8988T (cell line): ENCODE measurements at places on chromosomes 11 and 22.

DNA sequence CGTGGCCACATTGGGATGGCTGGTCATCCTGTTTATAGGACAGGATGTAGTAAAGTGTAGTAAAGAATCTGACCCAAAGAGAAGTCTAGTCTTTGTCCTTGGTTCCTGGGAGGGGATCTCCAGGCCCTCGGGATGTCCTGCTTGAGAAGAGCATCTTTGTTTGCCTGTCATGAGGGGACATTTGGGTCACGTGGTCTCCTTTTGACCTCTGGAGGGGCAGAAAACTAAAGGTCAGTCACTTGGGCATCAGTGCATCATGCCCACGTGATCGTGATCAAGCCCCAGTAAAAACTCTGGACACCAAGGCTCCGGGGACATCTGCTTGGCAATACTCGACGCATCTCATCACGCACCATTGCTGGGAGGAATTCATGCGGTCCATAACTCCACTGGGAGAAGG lies 9.1 kb downstream of the SMIM38 start:
- DNase-seq = no peak

- DNase-seq = peak; percentile 83
Observed at GRCh38 chr11:66371627-66372415, at the start of gene SLC29A2. Gene SLC29A2, minus strand, starts transcription at chr11:66371760. Its CDS starts 169 bp downstream, at chr11:66371591.

- DNase-seq = no peak
Observed at GRCh38 chr22:45552017-45552411, 49.3 kb downstream of the FBLN1 start.

DNA sequence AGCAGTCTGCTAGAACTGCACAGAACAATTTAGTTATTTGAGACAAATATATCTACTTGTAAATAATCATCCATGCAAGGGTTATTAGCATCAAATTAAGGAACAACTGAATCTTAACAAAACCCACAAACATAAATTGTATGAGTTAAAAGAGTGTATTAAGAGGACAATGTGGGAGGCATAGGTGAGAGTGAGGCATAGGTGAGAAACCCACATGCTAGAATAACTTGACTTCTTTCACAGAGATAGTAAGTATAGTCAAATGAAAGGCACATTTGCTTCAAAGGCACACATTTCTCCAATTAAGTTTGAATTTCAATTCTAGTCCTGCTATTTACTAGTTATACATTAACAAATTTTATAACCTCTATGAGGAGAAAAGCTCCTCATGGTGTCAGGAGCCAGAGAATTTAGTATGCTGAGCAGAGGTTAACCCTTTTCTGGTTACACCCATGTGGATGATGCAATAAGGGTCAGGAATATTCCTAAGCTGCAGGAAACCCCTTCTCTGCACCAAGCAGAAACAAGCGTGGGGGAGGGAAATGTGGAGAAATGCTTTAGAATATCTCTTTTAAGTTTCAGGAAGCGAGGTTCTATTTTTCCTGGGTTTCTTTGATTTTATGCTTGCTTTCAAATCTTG lies 264.2 kb downstream of the GRM5 start:
- DNase-seq = no peak

GRCh38 chr11:18617688-18618341 lies 16.3 kb downstream of the SPTY2D1 start:
- no peak for DNase-seq

DNA sequence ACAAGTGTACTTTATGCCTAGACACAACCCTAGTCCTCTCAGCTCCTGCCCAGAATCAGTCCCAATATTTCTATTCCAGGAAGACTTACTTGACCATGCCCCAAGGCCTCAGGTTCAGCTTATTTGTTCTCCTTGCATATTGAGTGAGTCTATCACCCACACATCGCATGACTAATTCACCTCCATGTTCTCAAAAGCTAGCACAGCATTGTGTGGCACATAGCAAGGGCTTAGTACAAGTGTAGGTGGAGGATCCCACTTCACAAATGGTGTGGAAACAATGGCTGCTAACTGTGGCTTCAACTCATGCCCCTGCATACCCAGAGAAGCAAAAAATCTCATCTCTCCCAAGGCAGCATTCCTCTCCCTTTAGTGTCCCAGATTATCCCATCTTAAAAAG lies 602.6 kb upstream of the API5 start:
- DNase-seq = no peak

- no peak for DNase-seq
Observed at GRCh38 chr11:125036933-125037332, 26.2 kb upstream of the SLC37A2 start.

DNA sequence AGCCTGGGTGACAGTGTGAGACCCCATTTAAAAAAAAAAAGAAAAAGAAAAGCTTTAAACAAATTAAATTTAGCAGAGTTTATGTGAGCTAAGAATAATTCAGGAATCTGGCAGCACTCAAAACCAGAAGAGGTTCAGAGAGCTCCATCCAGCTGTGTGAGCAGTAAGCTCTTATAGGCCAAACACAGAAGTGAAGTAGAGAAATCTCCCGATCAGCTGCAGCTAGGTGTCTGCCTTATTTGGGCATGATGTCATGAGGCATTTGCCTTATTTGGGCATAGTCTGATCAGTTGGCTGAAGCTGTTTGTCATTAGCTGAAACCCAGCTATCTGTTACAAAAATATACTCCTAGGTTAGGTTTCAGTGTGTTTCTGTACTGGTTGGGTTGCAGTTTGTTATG lies 8.2 kb downstream of the MS4A15 start:
- DNase-seq = no peak

GRCh38 chr11:75135021-75135650 lies 15.8 kb upstream of the SLCO2B1 start:
- no peak for DNase-seq

GRCh38 chr22:27551402-27551801 lies 250.2 kb downstream of the MN1 start:
- no peak for DNase-seq

DNA sequence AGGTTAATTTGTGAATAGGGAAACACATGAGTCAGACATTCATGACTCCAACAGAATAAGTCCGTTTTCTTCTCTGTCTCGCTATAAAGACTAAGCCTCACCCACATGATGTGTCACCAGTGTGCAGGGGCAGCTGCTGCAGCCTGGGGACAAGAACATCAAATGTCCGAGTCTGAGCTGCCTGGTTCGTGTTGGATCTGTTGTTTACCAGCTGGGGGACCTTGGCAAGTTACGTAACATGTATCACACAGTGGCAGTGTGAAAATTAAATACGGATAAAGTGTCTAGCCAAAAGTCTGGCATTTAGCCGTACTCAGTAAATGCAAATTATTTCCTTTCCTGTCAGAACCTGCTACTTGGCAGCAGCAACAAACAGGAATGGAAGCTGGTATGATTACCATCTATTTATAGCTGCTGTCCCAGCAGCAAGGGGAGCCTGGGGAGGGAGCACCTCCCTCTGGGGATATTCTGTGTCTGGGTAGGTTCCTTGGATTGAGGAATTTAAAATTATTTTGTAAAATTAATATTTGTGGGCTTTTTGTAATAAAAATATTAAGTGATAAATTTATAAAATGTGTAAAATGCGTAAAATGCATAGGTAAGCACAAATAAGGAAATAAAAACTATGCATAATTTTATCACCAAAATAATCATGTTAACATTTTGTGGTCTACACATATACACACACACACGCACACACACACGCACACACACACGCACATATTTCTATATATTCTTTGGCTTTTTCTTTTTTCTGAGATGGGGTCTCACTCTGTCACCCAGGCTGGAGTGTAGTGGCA lies 1.3 kb upstream of the CLDN25 start:
- no peak for DNase-seq

DNA sequence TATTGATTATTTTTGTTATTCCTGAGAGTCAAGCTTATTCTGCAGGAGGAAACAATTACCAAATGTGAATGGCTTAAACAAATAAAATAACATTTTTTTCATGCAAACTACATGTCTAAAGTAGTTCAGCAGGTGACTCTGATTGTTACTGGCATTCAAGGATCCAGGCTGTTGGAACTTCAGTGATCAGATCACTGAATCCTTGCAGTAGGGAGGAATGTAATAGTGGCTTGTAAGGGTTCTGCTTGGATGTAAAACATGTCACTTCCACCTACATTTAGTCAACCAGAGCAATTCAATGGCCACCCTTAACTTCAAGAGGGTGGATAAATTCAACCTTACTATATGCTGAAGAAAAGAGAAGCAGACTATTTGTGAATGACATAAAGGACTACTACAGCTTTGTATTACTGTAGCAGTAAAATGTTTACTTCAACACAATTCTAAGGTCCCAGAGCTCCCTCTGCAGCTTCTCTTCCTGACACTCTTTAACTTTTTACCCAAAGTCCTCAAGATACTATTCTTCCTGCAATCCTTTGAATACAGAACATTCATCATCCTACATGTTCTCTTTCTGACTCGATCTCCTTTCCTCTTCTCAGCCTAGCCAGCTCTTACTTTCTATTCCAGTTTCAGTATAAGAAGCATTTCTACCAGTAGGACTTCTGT lies 284.0 kb downstream of the LRRC4C start:
- DNase-seq = no peak

GRCh38 chr11:96054870-96055705 lies 131.2 kb upstream of the MTMR2 start:
- DNase-seq = no peak

GRCh38 chr11:9277176-9277575 lies 12.0 kb upstream of the DENND5A start:
- no peak for DNase-seq

- no peak for DNase-seq
Observed at GRCh38 chr11:119759324-119759723, 30.3 kb upstream of the NECTIN1 start.

- no peak for DNase-seq
Observed at GRCh38 chr11:125451400-125452124, 44.5 kb downstream of the FEZ1 start.

DNA sequence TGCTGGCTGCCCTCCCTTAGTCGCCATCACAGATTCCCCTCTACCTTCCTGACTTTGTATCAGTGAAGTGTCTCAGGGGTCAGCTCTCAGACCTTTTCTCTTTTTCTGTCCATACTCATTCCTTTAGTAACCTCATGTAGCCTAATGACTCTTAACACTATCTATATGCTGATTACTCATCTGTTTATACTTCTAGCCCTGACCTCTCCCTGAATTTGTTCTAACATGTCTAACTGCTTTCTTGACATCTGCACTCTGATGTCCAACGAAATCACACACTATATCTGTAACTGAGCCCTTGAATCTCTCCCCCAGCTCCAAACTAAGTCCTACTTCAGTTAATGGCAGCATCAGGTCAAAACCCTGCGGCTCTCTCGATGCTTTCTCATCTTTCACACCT lies 135.8 kb upstream of the TIMP3 start:
- no peak for DNase-seq

DNA sequence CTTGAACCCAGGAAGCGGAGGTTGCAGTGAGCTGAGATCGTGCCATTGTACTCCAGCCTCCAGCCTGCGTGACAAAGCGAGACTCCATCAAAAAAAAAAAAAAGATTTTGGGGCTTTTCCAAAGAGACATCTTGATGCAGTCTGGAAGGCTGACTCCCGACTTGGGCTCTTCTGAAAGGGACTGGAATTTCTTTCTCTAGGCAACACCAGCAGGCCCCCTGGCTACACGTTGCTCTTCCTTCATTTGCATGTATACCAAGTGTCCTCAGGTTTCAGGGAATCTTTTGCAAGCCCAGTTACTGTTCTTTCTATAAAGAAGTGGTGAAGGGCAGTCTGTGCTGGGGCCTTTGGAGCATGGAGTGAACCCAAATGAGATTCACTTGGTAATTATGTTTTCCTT lies 211.0 kb downstream of the GRIK4 start:
- no peak for DNase-seq

- DNase-seq = no peak
Observed at GRCh38 chr11:96643173-96643572, 253.4 kb downstream of the JRKL start.

DNA sequence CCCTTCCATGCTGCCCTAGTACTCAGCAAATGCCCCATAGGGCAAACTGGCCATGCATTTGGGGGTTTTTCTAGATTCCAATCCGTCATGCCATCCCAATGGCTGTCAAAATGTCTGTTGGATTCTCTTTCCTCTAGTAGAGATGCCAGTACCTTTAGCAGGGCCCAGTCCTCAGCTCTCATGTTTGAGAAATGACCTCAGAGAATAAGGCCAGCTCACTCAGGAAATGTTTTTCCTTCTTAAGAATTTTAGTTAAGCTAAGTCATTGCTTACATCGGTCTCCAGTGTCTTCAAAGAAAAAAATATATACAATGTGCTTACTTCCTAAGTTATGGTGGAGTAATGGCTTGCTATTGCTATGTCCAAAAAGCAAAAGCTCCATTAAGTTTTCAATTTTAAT lies 14.1 kb upstream of the ALKBH3 start:
- DNase-seq = no peak

GRCh38 chr11:107702723-107703122 lies 9.1 kb downstream of the SLN start:
- DNase-seq = no peak

GRCh38 chr11:95849087-95849825 lies 59.0 kb downstream of the CEP57 start:
- DNase-seq = peak; percentile 27

DNA sequence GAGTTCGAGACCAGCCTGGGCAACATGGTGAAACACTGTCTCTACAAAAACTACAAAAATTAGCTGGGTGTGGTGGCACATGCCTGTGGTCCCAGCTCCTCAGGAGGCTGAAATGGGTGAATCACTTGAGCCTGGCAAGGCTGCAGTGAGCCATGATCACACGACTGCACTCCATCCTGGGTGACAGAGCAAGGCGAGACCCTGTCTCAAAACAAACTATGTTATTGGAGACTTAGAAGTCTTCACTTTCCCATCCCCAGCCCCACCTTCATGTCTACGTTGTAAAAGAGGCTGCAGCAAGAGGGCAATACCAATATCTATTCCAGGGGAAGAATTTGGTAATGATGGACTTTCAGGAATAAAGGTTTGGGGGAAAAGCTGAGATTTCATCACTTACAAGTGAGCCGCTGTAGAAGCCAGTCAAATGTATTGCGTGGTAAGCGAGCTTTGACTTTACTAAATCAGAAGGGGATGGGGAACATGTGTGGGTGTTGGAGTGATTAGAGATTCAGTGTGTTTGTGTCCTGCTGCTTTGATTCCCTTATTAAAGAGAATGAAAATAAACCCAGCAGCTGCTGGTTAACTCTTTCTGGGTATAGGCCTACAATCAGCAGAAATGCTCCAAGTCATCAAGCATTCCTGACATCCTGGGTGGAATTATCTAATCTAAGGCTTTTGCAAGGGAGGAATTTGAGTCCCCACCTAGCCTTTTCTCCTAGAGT lies 53.7 kb downstream of the UBASH3B start:
- DNase-seq = no peak

GRCh38 chr11:69654660-69655478 lies 13.9 kb downstream of the CCND1 start:
- peak; percentile 66 for DNase-seq

- DNase-seq = no peak
Observed at GRCh38 chr11:67301313-67301921, 1.9 kb upstream of the SSH3 start.

DNA sequence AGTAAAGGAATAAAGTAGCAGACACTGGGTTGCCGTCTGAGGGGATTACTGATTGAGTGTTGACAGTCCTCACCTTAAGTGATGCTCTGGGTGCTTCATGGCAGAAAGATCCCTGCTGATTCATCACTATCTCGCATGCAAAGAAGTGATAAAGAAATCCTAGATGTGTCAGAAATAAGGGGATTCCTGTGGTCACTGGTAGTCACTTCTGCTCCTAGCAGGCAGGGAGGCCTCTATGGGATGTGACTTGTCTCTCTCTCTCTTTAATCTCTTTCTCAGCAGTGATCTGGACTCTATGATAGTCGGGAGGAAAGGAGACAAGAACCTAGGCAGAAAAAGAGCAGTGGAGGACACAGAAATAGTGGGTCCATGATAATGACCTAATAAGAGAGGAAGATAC lies 30.9 kb upstream of the OR56A1 start:
- no peak for DNase-seq
